ENCODE measurements at places on chromosomes 5 and 9. TPM values are rescaled to one million over a fixed set of nuclear protein-coding genes. Genes with fewer than 3 reads are reported as not detected.

PSD2 gene
- 0.04 TPM for total RNA-seq

CHD1 gene
- 9.5 TPM for total RNA-seq

TNFAIP8 gene
- 0.73 TPM for total RNA-seq

ARAP3 gene
- total RNA-seq, result 10.0 TPM

- DNase-seq, result no peak
- no peak overlapping the region for H3K4me3 ChIP-seq
- H3K36me3 ChIP-seq, result no peaks in the 10 kb centered on the region
- H3K4me1 ChIP-seq, result peaks cover 23% of the 10 kb centered on the region
These were observed 4.1 kb downstream of the DENND1A start for GRCh38 chr9:123925819-123926218.

- H3K36me3 ChIP-seq, result no peaks in the 10 kb centered on the region
- H3K27me3 ChIP-seq, result peaks cover 31% of the 10 kb centered on the region
- no peak overlapping the region for H3K27ac ChIP-seq
- no peak for DNase-seq
- H3K4me3 ChIP-seq, result no peak overlapping the region
- no peaks in the 10 kb centered on the region for H3K4me1 ChIP-seq
These were observed 97.7 kb downstream of the AK8 start for GRCh38 chr9:132780230-132781007.

DNA sequence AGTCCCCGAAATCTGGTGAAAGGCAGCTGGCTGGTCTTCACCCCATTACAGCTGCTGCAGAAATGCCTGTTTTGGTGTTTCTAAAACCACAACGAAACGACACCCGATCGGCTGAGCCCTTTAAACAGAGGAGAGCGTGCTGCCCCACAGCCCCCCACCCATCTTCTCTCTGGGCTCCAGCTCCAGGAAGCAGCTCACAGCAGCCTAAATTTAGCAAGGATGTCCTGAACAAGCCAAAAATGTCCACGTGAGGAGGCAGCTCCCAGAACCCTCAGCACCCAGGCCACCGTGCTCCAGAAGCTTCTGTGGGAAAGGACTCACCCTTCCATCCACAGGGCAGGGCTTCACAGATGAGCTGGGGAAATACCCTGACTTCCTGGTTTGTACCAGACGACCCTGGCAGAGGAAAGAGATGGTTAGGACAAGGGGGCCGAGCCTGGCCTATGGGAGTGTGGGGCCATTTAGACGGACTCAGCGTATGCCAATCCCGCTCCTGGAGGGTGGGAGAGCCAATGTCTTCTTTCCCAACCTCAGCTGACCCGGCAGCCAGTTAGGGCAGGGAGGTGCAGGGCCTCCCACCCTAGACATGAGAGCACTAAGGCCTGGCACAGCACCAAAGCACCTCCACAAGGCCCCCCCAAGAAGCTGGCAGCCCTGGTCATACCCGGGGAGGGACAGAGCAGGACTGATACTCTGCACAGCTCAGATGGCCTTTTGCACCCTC is 39.1 kb upstream of the SARDH start:
- peak; percentile 23 for DNase-seq
- H3K27ac ChIP-seq, result no peak overlapping the region
- no peak overlapping the region for H3K4me3 ChIP-seq
- H3K4me1 ChIP-seq, result no peaks in the 10 kb centered on the region

DNA sequence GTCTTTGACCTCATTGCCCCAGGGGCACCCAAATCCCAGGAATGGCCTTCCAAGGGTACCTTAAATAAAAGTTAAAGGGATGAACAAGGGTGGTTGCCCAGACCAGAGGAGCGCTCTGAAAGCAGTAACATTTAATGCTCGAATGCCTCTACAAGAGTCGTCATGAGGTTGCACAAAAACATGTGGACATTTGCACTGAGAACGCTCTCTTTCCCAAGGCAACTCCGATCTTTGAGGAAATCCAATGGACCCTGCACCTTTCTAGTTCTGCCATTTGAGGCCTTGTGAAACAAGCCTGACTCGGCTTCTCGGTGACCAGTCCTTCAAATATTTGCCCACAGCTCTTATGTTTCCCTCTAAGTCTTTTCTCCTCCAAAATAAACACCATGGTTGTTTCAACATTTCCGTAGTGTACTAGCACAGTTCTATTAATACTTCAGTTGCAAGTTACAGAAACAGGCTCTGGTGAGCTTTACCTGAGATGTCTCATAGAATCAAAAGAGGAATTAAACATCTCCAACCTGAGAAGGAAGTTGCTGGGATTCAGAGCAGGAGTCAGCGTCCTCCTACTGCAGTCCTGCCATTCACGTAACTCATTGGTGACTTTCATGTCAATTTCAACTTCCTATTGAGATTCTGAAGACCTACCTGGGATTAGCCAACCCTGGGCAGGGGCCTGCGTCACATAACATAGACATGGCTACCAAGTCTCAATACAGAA is 168.8 kb upstream of the RAI14 start:
- H3K27ac ChIP-seq, result no peak overlapping the region

DNA sequence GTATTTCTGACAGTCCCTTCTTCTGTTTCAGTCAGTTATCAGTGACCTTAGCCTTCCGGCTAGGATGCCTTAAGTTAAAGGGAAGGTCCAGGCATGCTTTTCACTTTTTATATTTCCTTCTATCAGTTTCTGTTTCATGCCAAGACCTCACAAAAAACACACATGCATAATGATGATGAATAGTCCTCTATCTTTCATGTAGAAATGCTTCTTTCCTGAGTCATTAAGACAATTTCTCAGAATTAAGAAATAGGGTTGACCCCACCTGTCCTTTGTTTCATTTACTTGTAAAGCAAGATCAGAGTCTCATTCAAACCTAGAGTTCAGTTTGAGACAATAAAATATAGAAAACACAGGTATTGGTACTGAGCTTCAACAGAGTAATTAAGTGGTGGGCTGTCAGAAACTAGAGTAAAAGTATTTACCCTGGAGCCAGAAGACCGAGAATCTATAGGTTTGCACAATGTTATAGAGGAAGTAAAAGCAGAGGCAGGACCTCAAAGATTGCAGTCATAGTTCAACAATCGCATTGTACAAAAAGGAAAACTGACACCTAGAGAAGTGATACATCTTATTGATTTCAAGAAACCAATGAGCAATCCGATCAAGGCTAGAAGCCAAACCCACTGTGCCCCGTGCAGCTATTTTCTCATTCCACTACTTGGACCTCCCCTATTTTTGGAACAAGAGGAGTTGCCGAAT is 118.7 kb upstream of the PUM3 start:
- H3K4me3 ChIP-seq, result no peak overlapping the region
- DNase-seq, result no peak

GRCh38 chr9:18346745-18347144 is 127.2 kb upstream of the ADAMTSL1 start:
- H3K27me3 ChIP-seq, result no peaks in the 10 kb centered on the region
- no peak overlapping the region for H3K27ac ChIP-seq
- H3K4me1 ChIP-seq, result no peaks in the 10 kb centered on the region
- no peak for DNase-seq

DNA sequence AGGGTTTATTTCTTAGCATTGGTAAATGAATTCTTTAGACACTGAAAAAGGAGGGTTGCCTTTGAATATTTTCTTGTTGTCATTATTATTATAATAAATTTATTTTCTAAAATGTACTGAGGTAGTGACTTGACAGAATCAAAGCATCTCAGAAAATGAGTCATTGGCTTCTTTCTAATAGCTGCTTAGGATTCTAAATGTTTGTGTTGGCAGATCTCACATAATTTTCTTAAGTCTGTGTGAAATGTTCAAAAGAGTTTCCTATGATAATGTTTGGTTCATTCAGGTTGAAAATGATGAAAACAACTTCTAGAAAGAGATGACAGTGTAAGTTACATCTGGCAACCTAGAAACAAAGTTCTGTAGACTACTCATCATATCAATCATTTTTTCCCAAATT is 69.7 kb downstream of the SH3GL2 start:
- DNase-seq, result no peak
- no peaks in the 10 kb centered on the region for H3K4me1 ChIP-seq
- H3K4me3 ChIP-seq, result no peak overlapping the region
- H3K27me3 ChIP-seq, result no peaks in the 10 kb centered on the region
- H3K27ac ChIP-seq, result no peak overlapping the region

GRCh38 chr9:33661176-33661575 is 134.2 kb upstream of the PRSS3 start:
- H3K27me3 ChIP-seq, result no peaks in the 10 kb centered on the region
- H3K4me1 ChIP-seq, result no peaks in the 10 kb centered on the region
- DNase-seq, result no peak
- H3K27ac ChIP-seq, result no peak overlapping the region
- no peaks in the 10 kb centered on the region for H3K36me3 ChIP-seq
- no peak overlapping the region for H3K4me3 ChIP-seq

CORO2A gene
- 0.12 TPM for total RNA-seq

GRCh38 chr5:154664869-154665268 is 90.3 kb upstream of the LARP1 start:
- H3K4me1 ChIP-seq, result no peaks in the 10 kb centered on the region
- no peak overlapping the region for H3K27ac ChIP-seq
- H3K36me3 ChIP-seq, result no peaks in the 10 kb centered on the region
- H3K4me3 ChIP-seq, result no peak overlapping the region

MCTP1 gene
- total RNA-seq, result 3.0 TPM

DNA sequence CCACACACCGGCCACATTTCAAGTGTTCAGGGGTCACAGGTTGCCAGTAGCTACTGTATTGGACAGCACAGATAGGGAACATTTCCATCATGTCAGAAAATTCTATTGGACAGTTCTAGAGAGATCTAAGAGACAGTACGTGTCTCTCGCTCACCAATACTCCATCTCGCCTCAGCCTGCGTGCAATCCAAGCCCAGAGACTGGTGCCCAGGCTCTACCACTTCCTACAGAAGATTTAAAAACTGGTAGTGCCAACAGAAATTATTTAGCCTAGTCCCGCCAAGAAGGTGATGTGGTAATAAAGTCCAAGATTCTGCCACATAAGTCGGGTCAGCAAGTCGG is 390 bp upstream of the SNX2 start:
- H3K27me3 ChIP-seq, result no peaks in the 10 kb centered on the region
- H3K4me1 ChIP-seq, result peaks cover 10% of the 10 kb centered on the region
- no peaks in the 10 kb centered on the region for H3K36me3 ChIP-seq

DNA sequence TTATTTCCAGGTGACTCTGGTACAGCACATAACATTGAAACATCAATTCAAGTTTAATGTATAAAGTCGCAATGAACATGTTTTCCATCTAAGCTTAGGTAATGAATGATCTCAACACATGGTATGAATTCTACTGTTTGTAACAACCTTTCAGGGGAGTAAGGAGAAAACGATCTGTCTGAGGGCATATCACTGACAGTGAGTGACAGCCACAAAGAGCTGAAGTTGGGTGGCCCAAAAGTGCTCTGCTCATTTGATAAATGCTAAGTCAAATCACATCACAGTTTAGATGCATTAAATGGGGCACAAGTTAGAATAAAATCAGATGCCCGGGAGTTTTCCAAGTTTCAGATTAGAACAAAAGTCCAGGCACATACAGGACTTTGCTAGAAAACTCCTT is 1.2 kb downstream of the FANCC start:
- no peaks in the 10 kb centered on the region for H3K27me3 ChIP-seq
- peak overlapping the region; percentile 95 for H3K27ac ChIP-seq

DNA sequence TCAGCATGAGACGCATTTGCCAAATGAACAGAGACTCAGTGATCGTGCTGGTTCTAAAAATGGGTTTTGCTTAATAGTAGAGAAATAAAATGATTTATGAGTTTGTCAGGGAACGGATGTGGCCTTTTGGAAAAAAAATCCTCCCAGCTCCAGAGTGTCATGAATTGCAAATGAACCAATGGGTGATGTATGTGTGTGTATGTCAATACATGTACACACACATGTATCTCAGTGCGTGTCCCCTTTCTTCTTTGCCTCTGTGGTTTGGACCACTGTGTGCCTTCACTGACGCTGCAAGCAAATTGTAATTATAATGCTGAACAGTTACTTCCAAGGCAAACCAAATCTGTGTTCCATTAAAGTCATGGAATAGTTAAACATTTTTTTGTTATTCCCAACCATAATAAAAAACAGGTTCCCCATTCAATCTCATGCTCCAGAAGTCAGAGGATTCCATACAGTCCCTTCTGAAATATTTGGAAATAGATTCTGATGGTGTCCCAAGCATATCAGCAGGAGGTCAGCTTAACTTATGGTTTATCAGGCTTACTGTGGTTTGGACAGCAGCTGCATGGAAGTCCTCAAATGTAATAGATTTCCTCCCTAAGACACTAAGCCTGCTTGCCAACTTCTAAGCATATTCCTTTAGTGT is 630.5 kb downstream of the ACTL7B start:
- H3K27ac ChIP-seq, result no peak overlapping the region
- DNase-seq, result no peak
- H3K36me3 ChIP-seq, result no peaks in the 10 kb centered on the region
- H3K4me3 ChIP-seq, result no peak overlapping the region
- no peaks in the 10 kb centered on the region for H3K27me3 ChIP-seq

BHMT2 gene
- total RNA-seq, result 16.6 TPM

DNA sequence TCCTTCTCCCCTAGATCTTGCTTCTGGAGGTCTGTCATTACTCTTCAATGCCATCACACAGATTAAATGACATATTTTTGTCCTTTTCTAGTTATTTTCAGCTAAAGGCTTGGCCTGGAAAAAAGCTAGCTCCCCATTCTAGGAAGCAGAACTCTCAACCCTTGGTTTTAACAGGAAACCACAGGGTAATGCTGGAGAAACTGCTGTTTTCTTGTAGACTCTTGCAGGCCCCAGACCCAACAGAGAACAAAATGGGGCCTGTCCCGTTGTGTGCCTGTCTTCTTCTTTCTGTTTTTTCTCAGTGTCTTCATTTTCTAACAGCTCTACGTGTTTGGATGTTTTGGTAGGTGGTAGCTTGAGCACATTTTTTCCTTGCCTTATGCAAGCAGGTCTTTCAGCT is 21.5 kb downstream of the DCANP1 start:
- H3K4me1 ChIP-seq, result no peaks in the 10 kb centered on the region
- no peak overlapping the region for H3K4me3 ChIP-seq
- no peak for DNase-seq
- H3K36me3 ChIP-seq, result no peaks in the 10 kb centered on the region
- no peaks in the 10 kb centered on the region for H3K27me3 ChIP-seq

GRCh38 chr5:63960646-63961045 is 1.6 kb downstream of the HTR1A start:
- H3K27ac ChIP-seq, result no peak overlapping the region
- no peak for DNase-seq
- H3K27me3 ChIP-seq, result peaks cover 39% of the 10 kb centered on the region
- no peaks in the 10 kb centered on the region for H3K36me3 ChIP-seq

MUSK gene
- total RNA-seq, result 2.9 TPM

- peaks cover 35% of the 10 kb centered on the region for H3K4me1 ChIP-seq
- no peaks in the 10 kb centered on the region for H3K27me3 ChIP-seq
- H3K36me3 ChIP-seq, result no peaks in the 10 kb centered on the region
- H3K4me3 ChIP-seq, result peak overlapping the region; percentile 75
These were observed 1.1 kb upstream of the ANXA2R start for GRCh38 chr5:43041110-43041668.

- no peak overlapping the region for H3K4me3 ChIP-seq
- H3K27me3 ChIP-seq, result no peaks in the 10 kb centered on the region
- no peaks in the 10 kb centered on the region for H3K4me1 ChIP-seq
- no peak for DNase-seq
- no peaks in the 10 kb centered on the region for H3K36me3 ChIP-seq
- no peak overlapping the region for H3K27ac ChIP-seq
These were observed 607.1 kb downstream of the TLE1 start for GRCh38 chr9:81082221-81082620.

NMUR2 gene
- not detected for total RNA-seq

CTSV gene
- 0.17 TPM for total RNA-seq

GPR151 gene
- not detected for total RNA-seq

All from psoas muscle (tissue), 8 donors.